NCI-H1436 treated with DMSO at 0.1 percent for 48 hours (cell line): ENCODE measurements at places on chromosomes 1 and 21.
A peak's percentile ranks its signal among the peaks of the same experiment; 100 is the strongest.

DNA sequence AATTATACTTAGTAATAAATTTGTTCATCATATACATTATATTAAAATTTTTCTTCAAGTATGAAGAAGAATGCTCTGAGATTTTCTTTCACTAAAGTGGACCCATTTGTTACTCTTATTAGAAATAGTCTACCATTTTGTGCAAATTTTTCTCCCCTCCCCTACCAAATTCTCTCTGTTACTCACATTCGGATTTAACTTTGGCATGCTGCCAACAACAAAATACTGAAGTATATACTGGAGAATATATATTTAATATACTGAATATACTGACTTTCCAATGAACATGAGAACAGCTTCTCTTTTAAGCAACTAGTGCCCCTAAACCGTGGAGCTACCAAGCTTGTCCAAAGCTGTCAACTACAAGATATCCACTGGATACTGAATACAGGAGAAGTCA lies 57.2 kb downstream of the CENPF start:
- DNase-seq: no peak

DNA sequence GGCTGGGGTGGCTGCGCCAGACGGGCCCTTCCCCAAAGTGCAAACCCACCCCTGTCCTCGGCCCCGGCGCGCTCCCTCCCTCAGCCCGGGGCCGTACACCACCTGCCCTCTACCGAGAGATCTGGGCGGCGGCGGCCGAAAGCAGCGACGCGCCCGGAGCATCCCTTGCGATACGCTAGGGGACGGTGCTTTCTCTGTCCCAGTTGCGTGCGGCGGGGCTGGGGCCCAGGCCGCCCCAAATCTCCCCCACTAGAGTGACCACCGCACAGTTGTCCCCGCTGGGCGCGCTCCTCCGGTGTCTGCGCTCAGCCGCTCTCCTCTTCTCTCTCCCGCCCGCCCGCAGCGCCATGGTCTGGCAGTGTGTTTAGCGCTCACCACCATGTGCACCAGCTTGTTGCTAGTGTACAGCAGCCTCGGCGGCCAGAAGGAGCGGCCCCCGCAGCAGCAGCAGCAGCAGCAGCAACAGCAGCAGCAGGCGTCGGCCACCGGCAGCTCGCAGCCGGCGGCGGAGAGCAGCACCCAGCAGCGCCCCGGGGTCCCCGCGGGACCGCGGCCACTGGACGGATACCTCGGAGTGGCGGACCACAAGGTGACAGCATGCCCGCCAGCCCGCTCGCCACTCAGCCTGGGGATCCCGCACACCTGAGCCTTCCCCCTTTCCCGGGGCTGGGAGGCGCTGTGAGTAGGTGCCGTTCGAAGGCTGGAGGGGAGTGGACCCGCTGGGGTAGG lies 1.0 kb downstream of the ST6GALNAC5 start:
- no peak for DNase-seq

DNA sequence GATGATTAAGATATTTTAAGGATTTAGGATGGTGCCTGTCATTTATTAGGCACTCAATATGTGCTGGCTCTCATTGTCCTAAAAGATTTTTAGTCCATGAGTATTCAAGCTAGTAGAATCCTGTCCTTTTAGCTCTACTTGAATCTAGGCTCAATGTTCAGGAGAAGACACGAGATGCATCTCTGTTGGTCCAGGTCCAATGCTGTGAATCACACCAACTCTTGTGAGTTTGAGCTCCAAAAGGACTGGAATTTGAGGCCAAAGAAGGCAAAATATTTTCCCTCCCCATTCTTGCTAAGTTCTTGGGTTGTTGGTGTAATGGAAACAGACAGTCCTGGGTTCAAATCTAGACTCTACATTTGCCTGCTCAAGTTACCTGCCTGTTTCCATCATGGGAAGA lies 1.4 kb upstream of the PODN start:
- DNase-seq: no peak

GRCh38 chr21:43276811-43277210 lies 108.0 kb downstream of the CRYAA start:
- DNase-seq: no peak

DNA sequence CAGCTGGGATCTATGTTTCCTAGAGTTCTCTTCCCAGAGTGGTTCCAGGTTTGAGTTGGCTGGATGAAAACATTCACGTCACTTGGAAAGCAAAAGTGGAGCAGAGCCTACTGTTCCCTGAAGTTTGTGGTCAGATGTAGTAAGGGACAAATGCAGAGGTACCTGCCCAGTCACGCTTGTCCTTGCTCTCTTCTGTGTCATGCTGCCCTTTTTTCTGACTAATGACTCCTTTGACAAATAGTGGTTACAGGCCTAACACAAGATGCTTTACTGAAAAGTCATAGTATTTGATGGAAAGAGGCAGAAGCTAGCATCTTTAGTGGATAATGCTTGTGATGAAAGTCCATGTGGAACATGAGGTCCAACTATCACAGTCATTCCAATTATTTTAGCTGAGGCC lies 881.4 kb upstream of the B3GALT2 start:
- no peak for DNase-seq

- DNase-seq: no peak
Measured at GRCh38 chr1:208528578-208529240, 284.5 kb upstream of the PLXNA2 start.

DNA sequence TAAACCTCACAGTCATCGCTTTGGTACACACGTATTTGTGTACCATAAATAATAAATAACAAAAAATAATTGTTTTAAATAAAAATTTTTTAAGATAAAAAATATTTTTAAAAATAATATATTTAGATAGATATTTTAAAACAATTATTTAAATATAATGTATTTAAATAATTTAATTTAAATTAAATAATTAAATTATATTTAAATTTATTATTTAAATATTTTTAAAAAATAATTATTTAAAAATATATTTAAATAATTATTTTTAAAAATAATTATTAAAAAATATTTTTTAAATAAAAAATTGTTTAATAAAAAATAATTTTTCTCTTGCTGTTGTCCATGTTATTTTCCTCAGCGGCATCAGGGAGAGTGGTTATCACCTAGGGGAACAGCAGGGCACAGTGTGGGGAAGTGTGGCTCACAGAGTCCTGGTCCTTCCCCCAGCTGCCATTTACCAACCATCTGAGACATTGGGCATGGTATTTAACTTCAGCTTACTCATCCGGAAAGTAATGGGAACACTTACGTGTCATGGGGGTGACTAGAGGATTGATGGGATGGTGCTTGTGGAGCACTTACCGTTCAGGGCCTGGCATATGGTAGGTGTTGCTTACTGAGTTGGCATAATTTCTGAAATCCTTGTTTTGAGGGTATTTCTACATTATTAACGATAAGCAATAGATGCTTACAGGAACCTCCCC lies 92.9 kb upstream of the TSPAN2 start:
- no peak for DNase-seq

DNA sequence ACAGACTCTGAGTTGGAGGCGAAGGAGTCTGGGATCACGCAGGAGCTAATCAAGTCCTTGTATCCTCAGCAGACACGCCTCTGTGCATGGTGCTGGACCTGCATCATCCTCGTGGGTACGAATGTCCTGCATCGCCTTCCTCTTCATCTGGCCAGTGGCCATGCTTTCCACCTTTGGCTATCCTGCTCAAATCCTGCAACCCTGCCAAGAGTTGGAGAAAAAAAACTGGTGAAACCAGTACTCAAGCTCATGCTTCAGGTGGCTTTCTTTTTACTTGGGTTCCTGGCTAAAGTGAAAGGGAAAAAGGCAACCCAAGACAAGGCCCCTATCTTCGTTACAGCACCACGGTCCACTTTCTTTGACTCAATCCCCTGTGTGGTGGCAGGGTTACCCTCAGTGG lies 8.9 kb downstream of the SETSIP start:
- DNase-seq: no peak

GRCh38 chr1:117239467-117239866 lies 28.7 kb upstream of the VTCN1 start:
- DNase-seq: no peak

DNA sequence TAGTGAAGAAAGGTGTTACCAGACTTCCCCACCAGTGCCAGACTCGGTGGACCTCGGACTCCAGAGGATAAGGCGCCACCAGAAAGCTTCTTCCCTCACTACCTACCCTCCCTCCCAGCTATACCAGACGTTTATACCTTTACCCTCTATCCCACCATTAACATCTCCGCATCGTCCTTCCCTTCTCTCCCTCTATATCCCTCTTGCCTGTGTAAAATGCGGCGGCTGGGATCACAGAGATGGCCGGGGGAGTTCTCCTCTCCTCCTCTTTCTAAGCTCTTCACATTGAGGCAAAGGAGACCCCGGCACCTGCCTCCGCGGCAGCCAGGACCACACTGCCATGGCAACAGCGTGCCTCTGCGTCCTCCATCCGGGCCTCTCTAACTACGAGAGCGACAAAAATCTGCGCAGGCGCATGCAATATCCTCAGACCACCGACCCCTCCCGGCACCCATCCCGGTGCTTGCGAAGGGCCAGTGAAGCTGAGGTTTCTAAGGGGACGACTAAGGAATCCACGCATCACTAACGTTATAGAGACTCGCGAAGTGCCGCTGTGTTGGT lies at the start of gene CCDC181:
TSS of gene CCDC181 (minus strand) at position 394 of the 561 bp plus-strand sequence. CDS start 2,547 bp downstream, outside the sequence.
- DNase-seq: peak; percentile 56

DNA sequence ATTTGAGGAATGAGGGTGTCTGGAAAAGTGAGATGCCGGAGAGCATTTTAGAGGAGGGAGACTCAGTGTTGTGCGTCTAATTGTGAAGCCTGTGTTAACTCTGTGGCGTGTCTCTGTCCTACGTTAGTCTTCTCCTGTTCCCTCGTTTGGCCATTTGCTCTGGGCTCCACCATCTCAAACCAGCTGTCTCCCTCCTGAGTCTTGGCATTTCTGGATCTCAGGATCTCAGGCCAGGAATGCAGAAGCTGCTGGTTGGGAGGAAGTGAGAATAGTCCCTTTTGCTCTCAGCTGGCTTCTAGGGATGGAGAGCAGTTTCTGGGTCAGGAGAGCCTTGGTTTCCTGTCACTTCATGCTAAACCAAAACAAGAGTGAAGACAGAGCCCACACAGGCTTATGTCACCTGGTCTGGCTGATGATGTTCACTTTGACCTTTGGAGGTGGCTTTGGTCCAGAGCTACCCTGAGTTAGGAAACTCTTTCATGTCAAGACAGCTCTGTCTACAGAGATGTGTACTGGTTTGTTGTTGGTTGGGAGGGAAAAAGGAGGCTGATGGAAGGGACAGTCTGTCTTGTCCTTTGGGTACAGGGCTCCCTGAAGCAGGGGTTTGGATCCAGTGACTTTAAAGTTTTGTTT lies 859 bp downstream of the NFASC start:
- DNase-seq: no peak

DNA sequence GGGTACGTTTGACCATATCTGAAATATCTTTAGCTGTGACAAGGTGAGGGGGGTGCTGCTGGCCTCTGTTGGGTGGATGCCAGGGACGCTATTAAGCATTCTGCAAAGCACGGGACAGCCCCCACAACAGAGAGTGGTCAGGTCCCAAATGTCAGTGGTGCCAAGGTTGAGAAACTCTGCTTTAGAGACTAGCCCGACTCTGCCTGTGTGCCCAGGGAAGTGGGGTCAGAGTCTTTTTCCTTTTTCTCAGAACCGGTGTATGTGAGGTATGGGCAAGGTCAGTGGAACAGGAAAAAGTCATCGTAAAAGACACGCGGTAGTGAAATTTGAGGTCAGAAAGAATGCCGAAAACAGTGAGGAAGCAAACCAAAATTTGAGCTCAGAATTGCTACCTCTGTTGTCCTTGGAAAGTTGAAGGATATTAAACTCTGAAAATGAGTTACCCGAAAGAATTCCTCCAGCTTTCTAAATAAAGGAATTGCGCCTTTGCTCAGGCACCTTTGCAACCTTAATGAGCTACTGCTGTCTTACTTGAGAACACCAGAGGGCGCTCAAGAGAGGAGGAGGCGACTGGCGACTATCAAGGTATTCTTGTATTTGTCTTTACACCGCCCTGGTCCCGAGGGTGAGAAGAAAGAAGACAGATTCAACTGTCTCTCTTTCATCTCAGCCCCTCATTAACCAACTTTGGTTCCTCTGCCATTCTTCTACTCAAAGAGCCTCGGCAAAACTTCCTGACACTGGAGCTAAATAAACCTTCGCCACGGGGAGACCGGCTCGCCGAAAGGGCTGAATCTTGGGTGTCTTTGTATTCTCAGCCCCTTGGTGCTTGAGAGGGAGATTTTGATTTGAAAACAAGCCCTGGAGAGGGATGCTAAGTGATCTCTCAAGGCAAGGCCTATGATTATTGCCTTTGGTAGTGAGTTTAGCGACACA lies 85.4 kb upstream of the OLIG2 start:
- no peak for DNase-seq

DNA sequence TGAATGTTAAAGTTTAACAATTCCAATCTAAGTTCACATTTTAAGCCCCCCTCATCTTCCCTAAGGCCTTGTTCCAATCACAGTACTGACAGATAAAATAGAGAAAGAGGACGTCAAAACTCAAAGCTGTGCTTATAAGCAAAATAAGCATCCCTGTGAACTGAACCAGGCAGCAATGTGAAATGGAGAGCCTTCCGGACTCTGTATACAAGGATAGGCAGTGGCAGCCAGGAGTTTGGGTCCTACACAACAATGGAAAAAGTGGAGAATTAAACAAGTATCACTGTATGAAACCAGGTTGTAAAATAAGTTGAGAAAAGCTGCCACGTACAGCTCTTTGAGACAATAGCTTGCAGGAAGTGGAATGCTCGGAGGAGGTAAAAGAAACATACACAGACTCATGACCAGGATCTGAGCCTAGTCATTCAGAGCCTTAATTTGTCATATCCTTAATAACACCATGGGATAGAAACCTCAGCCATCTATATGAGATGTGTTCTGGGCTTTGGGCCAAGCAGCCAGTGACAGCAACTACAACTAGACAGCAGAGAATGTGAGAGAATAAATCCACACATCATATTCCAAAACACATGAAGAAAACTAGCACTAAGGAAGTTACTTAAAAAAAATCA lies 55.2 kb upstream of the PALMD start:
- DNase-seq: no peak

- DNase-seq: no peak
Measured at GRCh38 chr1:14658642-14659041, 60.2 kb downstream of the KAZN start.

- no peak for DNase-seq
Measured at GRCh38 chr1:167273027-167273800, 52.5 kb downstream of the POU2F1 start.

DNA sequence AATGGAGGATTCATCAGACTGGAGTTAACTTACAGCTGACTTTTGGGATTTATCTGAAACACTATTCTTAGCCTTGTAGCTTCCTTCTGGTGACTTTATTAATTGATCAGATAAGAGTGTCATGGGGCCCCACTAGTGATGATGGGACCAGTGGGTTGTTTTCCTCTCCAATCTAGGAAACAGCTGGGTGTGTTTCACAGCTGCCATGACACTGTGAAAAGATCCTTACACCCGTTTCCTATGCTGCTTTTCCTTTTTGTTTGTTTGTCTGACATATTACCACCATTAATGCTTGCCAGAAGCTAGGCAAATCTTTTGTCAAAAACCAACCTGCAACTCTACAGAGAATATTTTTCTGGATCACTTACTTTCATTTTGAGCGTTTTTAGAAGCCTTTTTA lies 86.2 kb downstream of the ZBTB18 start:
- no peak for DNase-seq

GRCh38 chr1:12047120-12047876 lies 15.8 kb upstream of the TNFRSF8 start:
- no peak for DNase-seq

GRCh38 chr1:243580984-243581383 lies 269.1 kb downstream of the AKT3 start:
- DNase-seq: no peak
